ENCODE measurements at places on chromosomes 7 and 10. TPM values are rescaled to one million over a fixed set of nuclear protein-coding genes. Genes with fewer than 3 reads are reported as not detected.

DNA sequence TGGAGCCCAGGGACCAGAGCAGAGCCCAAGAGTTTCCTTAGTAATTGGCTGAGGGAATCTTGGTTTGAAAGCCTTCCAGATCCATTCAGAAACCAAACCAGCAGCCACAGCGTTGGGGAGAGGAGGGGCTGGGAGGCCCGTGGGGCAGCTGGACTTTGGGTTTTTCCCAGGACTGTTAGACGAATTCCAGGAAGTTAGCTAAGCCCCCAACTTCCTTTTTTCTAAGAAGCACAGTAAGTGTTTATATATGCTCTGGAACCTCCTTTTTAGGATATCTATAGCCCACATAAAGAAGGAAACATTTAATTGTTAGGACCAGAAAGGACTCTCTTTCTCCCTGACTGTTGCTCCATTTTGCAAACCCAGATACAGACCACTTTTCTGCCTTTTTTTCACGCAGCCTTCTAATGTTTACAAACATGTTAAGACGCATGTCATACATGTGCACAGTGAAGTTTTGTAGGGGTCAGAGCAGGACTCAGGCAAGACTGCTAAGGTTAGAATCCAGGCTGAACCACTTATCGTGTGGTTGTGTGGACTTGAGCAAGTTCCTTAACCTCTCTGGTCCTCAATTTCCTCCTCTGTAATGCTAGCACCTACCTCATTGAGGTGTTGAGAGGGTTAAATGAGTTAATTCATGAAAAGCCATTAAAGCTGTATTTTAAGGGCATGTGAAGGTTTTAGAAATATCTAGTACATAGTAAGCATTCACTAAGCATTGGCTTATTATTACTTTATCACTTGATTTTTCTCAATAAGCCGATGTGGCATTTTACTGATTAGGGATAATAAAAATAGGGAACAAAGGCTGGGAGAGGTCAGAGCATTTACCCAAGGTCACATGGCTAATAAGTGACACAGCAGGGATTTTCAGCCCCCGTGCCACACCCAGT, 42.4 kb downstream of the TBATA start:
- no peaks in the 10 kb centered on the region for H3K27me3 ChIP-seq
- H3K27ac ChIP-seq, result peak overlapping the region; percentile 2
- H3K4me1 ChIP-seq, result peaks cover 17% of the 10 kb centered on the region
- H3K36me3 ChIP-seq, result no peaks in the 10 kb centered on the region

DNA sequence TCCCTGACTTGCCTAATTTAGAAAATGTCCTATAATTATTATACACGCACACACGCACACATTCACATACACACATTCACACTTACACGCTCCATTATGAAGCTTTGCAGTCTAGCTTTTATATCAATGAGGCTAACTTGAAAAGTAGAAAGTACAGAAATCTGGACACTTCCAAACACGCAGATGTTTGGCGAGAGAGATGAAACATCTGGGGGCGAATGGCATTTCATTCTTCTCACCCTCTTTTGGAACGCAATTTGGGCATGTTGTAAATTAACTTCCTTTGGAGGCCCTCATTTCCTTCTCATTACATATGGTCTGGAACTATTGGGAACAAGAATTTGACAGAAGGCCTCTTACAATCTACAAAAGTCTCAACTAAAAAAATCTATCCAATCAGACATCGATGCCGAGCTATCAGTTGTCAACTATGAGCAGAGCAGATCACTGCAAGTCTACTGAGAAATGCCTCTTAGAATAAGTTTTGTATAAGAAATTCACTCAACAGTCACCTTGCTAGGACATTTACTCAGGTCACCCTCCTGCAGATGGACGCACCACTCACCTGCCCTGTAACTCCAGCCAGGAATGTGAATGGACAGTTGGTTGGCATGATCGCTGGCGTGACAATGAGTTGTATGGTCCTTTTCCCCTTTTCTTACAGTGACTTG, 115.2 kb upstream of the ADAM12 start:
- no peak overlapping the region for H3K27ac ChIP-seq
- H3K4me1 ChIP-seq, result no peaks in the 10 kb centered on the region
- H3K36me3 ChIP-seq, result no peaks in the 10 kb centered on the region
- DNase-seq, result no peak
- H3K27me3 ChIP-seq, result no peaks in the 10 kb centered on the region

Gene NUTM2A
- total RNA-seq, result not detected

DNA sequence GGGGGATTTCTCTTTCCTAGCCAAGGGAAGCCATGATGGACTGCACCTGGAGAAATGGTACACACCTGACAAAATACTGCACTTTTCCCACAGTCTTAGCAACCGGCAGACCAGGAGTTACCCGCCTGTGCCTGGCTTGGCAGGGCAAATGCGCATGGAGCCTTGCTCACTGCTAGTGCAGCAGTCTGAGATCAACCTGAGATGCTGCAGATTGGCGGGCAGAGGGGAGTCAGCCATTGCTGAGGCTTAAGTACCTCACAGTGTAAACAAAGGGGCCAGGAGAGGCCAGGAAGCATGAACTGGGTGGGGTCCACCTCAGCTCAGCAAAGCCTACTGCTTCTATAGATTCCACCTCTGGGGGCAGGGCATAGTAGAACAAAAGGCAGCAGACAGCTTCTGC, 49.4 kb downstream of the OR13A1 start:
- no peak overlapping the region for H3K27ac ChIP-seq
- no peaks in the 10 kb centered on the region for H3K4me1 ChIP-seq
- DNase-seq, result peak; percentile 49
- H3K4me3 ChIP-seq, result no peak overlapping the region
- H3K36me3 ChIP-seq, result no peaks in the 10 kb centered on the region

DNA sequence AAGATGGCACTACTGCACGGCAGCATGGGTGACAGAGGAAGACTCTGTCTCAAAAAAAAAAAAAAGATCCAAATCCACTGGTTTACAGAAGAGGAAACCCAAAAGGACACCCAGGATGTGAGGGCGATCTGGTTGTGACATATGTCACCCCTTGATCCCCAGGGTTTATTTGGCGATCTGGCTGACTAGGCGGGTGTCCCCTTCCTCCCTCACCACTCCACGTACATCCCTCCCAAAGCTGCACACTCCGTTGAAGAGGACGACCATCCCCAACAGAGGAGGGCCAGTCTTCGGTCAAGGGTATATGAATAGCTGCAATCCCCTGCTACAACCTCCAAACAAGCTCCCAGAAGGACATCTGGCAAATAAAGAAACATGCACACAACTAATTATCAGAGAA, 111.6 kb downstream of the HTR5A start:
- peak; percentile 36 for DNase-seq
- H3K4me3 ChIP-seq, result no peak overlapping the region
- H3K4me1 ChIP-seq, result no peaks in the 10 kb centered on the region
- peaks cover 5% of the 10 kb centered on the region for H3K27me3 ChIP-seq
- H3K36me3 ChIP-seq, result no peaks in the 10 kb centered on the region
- H3K27ac ChIP-seq, result no peak overlapping the region

DNA sequence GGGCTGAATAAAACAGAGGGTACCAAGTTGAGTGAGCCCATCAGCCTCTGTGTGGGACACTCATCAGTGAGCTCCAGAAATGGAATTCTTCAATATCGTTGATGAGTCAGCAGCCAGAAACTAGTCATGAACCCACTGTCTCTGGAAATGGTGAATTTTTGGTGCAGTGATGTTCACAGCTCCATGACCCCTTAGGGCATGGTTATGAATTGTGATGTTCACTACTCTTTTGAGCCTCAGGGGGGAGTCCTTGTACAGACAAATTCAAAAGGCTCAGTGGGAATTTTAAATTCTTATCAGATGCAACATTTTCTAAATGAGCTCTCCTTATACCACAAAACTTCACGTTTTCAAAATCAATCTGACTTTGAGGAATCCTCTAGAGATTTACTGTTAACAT, 335.7 kb downstream of the PHTF2 start:
- no peaks in the 10 kb centered on the region for H3K36me3 ChIP-seq
- no peak overlapping the region for H3K27ac ChIP-seq
- H3K4me1 ChIP-seq, result no peaks in the 10 kb centered on the region
- no peak overlapping the region for H3K4me3 ChIP-seq
- no peak for DNase-seq

GRCh38 chr7:142231716-142232115, 26.1 kb downstream of the PRSS58 start:
- H3K27ac ChIP-seq, result no peak overlapping the region
- H3K4me3 ChIP-seq, result no peak overlapping the region
- no peaks in the 10 kb centered on the region for H3K36me3 ChIP-seq
- no peaks in the 10 kb centered on the region for H3K4me1 ChIP-seq
- peaks cover 8% of the 10 kb centered on the region for H3K27me3 ChIP-seq
- no peak for DNase-seq

DNA sequence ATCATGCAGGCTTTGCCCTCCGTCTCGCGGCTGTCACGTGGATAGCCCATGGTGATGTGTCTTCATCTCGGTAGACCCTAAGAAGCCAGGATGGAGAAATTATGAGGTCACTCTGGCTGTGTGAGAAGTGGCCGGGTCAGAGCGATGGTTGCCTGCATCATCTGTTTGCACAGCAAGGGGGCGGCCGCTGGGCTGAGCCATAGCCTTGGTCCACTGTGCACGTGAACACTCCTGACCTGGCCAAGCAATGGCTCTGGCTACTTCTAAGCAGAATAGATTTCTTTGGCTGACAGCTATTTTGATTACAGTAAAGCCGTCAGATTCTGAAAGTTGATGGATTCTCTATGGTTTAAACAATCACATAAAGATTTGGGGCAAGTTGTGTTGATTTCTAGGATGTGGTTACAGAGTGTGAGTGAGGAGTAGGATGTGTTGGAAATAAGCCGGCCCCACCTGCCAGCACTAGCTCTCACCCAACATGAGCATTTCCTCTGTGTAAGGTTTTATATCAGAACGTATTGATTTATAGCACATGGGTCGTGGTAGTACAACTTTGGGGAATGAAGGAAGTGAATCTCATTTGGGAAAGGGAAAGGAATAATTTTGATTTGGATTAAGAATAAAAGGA, 214.4 kb upstream of the GPR26 start:
- peaks cover 2% of the 10 kb centered on the region for H3K4me1 ChIP-seq
- H3K4me3 ChIP-seq, result no peak overlapping the region
- H3K36me3 ChIP-seq, result no peaks in the 10 kb centered on the region
- peaks cover 5% of the 10 kb centered on the region for H3K27me3 ChIP-seq

Gene PSD
- 10.4 TPM for total RNA-seq

DNA sequence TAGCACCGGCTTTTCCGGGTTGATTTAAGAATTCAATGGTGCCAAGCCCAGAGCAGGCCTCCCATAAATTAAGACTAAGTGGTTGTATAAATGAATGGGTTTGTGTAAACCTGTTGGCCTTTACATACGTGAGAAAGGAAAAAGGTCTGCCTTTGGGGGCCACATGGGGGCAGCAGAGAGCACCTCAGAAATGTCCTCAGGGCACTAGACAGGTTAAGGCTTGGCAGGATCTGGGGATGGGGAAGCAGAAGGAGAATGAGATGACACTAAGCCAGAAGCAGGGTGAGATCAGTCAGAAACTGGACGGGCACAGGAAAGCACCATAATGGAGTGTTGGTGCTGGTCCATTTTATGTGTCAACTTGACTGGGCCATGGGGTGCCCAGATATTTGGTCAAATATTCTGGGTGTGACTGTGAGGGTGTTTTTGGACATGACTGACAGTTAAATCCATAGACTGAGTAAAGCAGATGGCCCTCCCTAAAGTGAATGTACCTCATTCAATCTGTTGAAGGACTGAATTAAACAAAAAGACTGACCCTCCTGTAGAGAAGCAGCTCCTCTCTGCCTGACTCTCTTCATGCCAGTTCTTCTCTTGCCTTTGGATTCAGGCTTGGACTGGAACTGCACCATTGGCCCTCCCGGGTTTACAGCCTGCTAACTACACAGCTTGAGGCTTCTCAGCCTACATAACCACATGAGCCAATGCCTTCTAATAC, 58.9 kb downstream of the FRMPD2 start:
- H3K27me3 ChIP-seq, result peaks cover 5% of the 10 kb centered on the region
- H3K4me1 ChIP-seq, result no peaks in the 10 kb centered on the region
- peak; percentile 80 for DNase-seq
- no peak overlapping the region for H3K4me3 ChIP-seq

DNA sequence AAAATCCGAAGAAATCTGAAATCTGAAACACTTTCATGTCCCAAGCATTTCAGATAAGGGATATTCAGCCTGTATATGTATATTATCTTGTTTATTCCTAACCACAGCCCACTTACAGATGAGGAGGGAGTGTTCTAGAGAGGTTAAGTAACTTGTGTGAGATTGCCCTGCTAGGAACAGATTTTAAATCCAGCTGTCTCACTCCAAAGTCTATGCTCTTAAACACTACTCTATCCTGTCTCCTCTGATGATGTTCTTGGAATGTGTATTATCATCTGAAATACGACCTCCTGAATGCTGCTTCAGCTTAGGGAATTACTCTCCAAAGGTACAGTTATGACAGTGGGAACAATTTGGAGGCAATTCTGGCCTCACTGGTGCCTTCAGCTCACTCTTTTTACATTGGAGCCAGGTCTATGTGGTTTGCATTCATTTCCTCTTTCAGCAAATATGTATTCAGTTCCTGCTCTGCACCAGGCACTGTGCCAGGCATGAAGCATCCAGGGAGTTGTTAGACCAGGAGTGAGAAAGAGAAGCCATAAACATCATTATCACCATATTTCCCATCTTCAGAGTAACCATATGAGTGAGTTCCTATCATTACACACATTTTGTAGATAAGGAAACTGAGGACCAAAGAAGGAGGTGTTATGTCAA, 70.2 kb downstream of the NOC3L start:
- no peaks in the 10 kb centered on the region for H3K36me3 ChIP-seq
- peaks cover 34% of the 10 kb centered on the region for H3K27me3 ChIP-seq
- no peak overlapping the region for H3K4me3 ChIP-seq
- H3K27ac ChIP-seq, result no peak overlapping the region
- H3K4me1 ChIP-seq, result peaks cover 2% of the 10 kb centered on the region
- no peak for DNase-seq

GRCh38 chr10:92436611-92437010, 137.3 kb downstream of the IDE start:
- H3K27ac ChIP-seq, result no peak overlapping the region
- H3K36me3 ChIP-seq, result no peaks in the 10 kb centered on the region
- no peak for DNase-seq

Gene TAS2R3
- total RNA-seq, result 2.2 TPM

Gene C10orf90
- total RNA-seq, result not detected

Gene STYXL1
- total RNA-seq, result 33.6 TPM

DNA sequence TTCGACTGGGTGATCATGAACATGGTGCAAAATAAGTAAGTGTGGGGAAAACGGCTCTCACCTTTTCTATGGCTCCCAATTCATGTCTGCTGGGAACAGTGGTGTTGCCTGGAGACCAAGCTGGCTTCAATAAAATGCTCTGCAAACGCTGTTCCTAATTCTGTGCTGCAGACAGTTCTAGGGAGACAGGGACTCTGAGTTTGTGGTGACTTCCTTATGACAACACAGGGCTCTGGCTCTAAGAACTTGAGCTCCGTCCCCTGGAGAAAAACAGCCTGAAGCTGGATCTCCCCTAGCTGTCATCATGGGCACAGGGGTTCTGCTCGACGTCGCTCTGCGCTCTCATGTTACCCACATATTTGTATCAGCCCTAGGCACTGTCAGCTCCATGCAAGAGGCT, 61.0 kb upstream of the INSYN2A start:
- peaks cover 10% of the 10 kb centered on the region for H3K4me1 ChIP-seq
- H3K4me3 ChIP-seq, result no peak overlapping the region
- no peaks in the 10 kb centered on the region for H3K36me3 ChIP-seq
- H3K27ac ChIP-seq, result no peak overlapping the region
- peaks cover 2% of the 10 kb centered on the region for H3K27me3 ChIP-seq

Gene CALD1
- 7.2 TPM for total RNA-seq

- H3K27me3 ChIP-seq, result no peaks in the 10 kb centered on the region
- peak; percentile 66 for DNase-seq
- peaks cover 67% of the 10 kb centered on the region for H3K4me1 ChIP-seq
- H3K36me3 ChIP-seq, result peaks cover 58% of the 10 kb centered on the region
Measured at GRCh38 chr10:26448292-26448691, 10.2 kb downstream of the APBB1IP start.

Gene TWIST1
- total RNA-seq, result 7.5 TPM

All from activated CD4-positive, alpha-beta T cell treated with anti-CD3 and anti-CD28 coated beads, Interleukin-2, amount 10 ng/mL, durations not matched to agents 24 days and 14 days (primary cell).